Activated CD8-positive, alpha-beta memory T cell treated with anti-CD3 and anti-CD28 coated beads for 4 hours (primary cell): ENCODE measurements at places on chromosomes 11 and 22.

DNA sequence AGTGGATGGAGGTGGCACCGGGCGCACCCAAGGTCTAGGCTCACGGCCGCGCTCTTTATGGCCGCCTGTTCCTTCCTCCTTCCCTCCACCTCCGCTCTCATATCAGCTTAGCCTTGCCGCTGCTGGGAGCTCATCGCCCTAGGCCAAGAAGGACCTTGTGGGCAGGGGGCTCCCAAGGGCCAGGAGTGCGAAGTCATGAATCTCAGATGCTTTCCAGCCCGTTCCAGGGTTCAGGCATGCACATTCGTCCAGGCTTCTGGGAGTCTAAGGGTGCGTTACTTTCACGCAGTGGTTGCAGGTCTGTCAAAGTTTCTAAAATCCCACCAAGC lies 4.1 kb upstream of the GALR3 start:
- DNase-seq, result no peak

- DNase-seq, result no peak
Observed at GRCh38 chr22:45296628-45297297, 12.0 kb downstream of the UPK3A start.

- no peak for DNase-seq
Observed at GRCh38 chr11:12681466-12681865, 7.2 kb downstream of the TEAD1 start.

DNA sequence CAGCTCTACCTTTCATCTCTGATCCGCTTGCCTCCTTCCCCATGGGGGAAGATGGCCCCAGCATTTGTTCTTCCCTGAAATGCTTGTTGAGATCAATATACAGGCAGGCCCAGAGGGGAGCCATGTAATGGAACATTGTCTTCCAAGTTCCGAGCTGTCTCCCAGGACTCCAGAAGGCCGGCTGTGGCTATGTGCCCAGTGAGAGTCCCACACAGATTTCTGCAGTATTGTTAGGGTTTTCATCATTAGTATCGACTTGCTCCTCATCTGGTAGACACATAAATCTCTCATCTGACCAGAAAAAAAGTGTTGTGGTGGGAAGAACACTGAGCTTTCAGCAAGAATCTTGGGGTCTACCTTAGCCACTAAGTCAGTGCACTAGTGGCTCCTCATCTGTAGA lies 163.4 kb downstream of the TRIM29 start:
- DNase-seq, result no peak
